Activated naive CD4-positive, alpha-beta T cell treated with anti-CD3 and anti-CD28 coated beads for 36 hours (primary cell): ENCODE measurements at places on chromosomes 1 and 21.

- DNase-seq, result peak; percentile 91
Observed at GRCh38 chr1:40818264-40818961, 34.8 kb downstream of the KCNQ4 start.

- DNase-seq, result no peak
Observed at GRCh38 chr1:53377438-53377841, 49.6 kb upstream of the LRP8 start.

GRCh38 chr1:111099289-111099688 lies 40.6 kb downstream of the DRAM2 start:
- no peak for DNase-seq

- DNase-seq, result no peak
Observed at GRCh38 chr1:202187041-202187671, 6.4 kb upstream of the LGR6 start.

GRCh38 chr1:160471253-160471652 lies 51.8 kb downstream of the SLAMF6 start:
- DNase-seq, result no peak
